ENCODE measurements at places on chromosomes 13 and 19. TPM values are rescaled to one million over a fixed set of nuclear protein-coding genes. Genes with fewer than 3 reads are reported as not detected.

Gene IGFL4
- not detected for total RNA-seq

Gene SLC46A3
- total RNA-seq: 5.8 TPM

Gene UHRF1
- total RNA-seq: 201 TPM

Gene LYPD3
- not detected for total RNA-seq

Gene ZNF560
- not detected for total RNA-seq

Gene FUT3
- not detected for total RNA-seq

Gene TEX26
- total RNA-seq: not detected

Gene ZNF208
- total RNA-seq: 1.4 TPM

Gene ATXN8OS
- total RNA-seq: not detected

Gene SYCN
- total RNA-seq: not detected

Gene RFPL4AL1
- not detected for total RNA-seq

Gene KCNJ14
- total RNA-seq: 2.1 TPM

Gene SOHLH2
- total RNA-seq: not detected

Gene MIA
- 1.1 TPM for total RNA-seq

Gene KLK3
- not detected for total RNA-seq

Gene PSG2
- total RNA-seq: not detected

Gene FPR3
- not detected for total RNA-seq

Gene SCGB2B2
- 0.81 TPM for total RNA-seq

Gene TPTE2
- total RNA-seq: not detected

Gene ZNF582
- 3.4 TPM for total RNA-seq

Gene GAPDHS
- total RNA-seq: not detected

Gene IZUMO2
- total RNA-seq: not detected

Gene PLEKHJ1
- 85.9 TPM for total RNA-seq

Gene ZNF606
- 8.9 TPM for total RNA-seq

Gene CEACAM7
- total RNA-seq: not detected

Gene VSTM1
- total RNA-seq: not detected

Gene PABPC3
- total RNA-seq: 0.11 TPM

Gene FGF21
- not detected for total RNA-seq

Gene SMIM44
- not detected for total RNA-seq

Gene URAD
- not detected for total RNA-seq

Gene DNAJB1
- 68.8 TPM for total RNA-seq

Gene KLK2
- not detected for total RNA-seq

Gene KASH5
- 0.56 TPM for total RNA-seq

Gene PTH2
- total RNA-seq: not detected

Gene ZNF44
- total RNA-seq: 11.7 TPM

Gene ATP8A2
- total RNA-seq: 0.10 TPM
